ENCODE measurements at places on chromosomes 5 and 9.

DNA sequence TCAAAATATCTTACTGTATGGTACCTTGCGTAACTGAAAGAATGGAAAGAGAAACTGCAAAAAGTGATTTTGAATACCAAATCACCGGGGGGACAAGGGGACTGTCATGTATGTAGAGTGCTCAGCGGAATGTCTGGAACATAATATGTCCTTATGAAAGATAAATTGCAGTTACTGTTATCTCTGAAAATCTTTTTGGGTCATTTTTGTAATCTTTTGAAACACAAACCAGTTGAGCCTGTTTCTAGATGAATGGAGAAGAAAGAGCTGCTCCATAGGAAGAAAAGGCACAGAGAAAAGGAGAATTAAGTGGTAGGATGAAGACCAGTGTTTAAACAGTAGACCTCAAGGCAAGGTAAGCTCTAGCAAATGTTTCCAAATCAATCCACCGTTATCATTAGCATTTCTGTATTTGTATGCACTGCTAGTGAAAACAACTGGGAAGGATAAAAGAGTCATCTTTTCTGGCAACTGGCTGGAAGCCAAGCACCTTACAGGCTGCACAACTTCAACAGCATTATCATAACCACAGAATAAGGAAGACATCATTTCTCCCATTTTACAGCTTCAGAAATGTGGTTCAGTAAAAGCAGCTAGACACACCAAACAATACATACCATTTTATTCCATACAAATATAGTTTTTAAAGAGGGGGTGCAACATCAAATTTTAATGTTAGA, 158.5 kb downstream of the TRPM3 start:
- no peak for DNase-seq

GRCh38 chr9:130138791-130139190, 33.4 kb upstream of the NCS1 start:
- DNase-seq: no peak

- no peak for DNase-seq
These were observed 40.8 kb downstream of the BICD2 start for GRCh38 chr9:92723801-92724323.

DNA sequence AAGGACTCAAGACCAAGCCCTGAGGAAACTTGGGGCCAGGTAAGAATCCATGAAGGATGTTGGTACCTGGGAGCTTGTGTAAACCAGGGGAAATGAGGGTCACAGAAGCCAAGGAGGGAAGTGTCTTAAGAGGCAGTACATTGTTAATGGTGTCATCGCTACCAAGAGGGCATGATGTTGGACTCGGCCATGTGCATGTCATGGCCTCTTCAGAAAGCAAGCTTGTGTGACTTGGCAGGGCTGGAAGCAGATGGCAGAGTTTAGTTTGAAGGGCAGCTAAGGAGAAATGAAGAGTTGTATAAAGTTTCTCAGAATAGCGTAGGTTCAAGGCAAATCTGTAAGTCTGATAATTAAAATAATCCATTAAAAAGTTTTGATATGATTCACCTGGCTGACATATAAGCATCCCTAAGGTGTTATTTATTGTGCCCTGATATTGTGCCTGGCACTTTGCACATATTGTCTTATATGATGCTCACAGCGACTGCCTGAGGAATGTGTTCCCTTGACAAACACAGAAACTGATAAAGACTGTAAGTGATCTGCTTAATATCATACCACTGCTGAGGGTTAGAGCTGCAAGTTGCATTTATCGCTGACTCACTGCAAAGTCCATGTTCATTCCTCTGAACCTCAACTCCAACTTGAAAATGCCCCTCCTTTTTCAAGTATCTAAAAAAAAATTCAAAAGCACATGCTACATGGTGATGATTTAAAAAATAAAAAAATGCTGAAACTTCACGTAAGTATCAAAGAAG, 81.3 kb upstream of the PTPN3 start:
- DNase-seq: no peak

GRCh38 chr5:5800801-5801761, 378.6 kb downstream of the ICE1 start:
- DNase-seq: no peak

DNA sequence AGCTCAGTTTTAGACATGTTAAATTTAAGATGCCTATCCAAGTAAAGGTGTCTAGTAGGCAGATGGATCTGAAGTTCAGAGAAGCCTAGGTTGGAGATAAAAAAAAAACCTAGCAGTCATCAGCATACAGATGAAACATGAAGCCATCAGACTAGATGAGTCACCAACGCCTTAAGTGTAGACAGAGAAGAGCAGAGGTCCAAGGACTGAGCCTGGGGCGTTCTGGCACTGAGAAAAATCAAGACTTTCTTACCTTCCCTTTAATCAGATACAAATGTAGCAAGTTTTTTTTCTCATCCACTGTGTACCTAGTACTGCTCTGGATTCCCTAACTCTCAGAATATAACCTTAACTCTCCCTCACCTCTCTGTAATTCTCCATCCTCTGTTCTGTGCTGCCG, 97.3 kb downstream of the SIL1 start:
- DNase-seq: no peak

DNA sequence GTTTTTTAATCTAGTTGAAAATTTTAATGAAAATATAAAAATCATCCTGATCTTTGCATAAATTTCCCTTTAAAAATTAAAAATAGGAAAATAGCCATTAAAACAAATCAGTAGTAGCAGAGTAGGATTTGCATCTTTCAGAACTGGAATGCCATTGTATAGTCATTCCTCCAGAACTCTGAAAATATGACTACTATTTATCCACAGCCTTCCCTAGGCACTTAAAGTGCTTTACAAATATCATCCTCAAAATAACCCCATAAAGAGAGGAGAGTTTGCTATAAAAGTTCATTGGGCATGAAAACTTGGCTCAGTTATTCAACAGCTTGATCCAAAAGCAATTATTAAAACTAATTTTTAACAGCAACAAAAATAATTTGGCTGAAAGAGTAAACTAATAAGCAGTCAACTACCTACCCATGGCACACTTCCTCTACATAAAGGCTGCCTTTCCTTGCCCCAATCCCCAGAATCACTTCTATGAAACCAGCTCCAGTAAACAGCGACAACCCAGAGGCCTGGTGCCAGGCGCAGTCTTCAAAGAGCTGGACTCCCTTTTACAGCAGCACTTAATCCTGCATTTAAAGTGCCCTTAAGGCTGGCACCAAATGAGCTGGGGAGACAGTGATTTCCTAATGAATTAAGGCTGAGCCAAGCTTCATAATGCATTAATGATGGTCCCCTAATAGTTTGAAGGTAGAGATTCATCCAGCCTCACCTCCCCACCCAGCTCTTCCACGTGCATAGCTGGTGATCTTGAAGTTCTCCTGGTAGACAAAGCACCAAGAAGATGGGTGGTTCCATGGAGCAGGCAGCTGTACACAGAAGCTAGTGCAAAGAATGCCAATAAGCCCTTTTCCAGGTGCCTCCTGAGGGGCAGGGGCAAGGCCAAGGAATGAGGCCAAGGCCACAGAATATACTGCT, 36.1 kb downstream of the LHFPL2 start:
- no peak for DNase-seq

GRCh38 chr5:169999621-170000020, 19.3 kb upstream of the INSYN2B start:
- no peak for DNase-seq

DNA sequence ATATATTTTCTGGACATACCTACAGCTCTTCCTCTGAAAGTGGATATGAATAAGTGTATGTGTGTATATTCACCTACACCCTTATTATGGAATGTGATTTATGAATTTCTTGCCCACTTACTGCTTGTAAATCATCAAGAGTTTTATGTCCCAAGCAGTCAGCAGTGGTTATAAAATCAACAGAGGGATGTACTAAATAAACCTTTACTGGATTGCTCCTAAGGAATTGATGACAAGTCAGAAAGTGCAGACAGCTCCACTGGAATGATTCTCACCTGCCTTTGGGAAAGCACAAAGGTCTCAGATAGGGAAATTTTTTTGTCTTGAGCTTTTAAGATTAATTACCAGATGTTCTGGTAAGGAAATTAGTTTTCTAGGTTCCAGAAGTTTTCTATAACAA, 9.3 kb downstream of the TMEM174 start:
- DNase-seq: no peak

- DNase-seq: no peak
These were observed 797.9 kb downstream of the TLE4 start for GRCh38 chr9:80369641-80370040.

GRCh38 chr5:33340195-33340594, 100.6 kb upstream of the TARS1 start:
- no peak for DNase-seq

GRCh38 chr5:1851290-1851934, 31.3 kb downstream of the IRX4 start:
- DNase-seq: no peak

GRCh38 chr9:116692616-116693015, 5.5 kb downstream of the TRIM32 start:
- DNase-seq: no peak

GRCh38 chr5:97544678-97545077, 361.6 kb upstream of the RIOK2 start:
- no peak for DNase-seq

DNA sequence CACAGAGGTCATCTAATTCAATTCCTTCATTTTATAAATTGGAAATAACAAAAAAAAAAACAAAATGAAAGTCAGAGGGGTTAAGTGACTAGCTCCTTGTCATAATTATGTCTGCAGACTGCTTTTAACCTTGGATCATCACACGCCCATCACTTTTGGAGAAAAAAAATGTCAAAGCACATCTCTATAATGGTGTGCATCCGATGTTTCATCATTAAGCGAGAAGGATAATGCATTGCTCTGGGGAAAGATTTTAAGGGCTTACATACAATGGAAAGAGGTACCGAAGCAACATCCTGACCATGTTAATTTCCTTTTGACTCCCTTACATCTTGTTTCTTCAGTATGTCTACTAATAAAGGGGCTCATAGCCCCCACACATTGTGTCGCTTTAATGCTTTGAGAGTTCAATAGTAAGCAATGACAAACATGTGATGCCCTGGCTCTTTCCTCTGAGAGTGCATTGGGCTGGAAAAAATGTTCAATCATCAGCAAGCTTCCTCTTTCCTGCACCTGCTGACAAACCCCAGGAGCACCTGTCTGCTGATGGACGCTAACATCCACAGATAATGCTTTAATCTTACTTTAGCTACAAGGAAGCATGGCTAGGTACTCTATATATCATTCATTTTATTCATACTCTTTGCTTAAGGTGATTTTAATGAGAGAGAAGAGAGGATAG, 242.2 kb downstream of the SMARCA2 start:
- no peak for DNase-seq

DNA sequence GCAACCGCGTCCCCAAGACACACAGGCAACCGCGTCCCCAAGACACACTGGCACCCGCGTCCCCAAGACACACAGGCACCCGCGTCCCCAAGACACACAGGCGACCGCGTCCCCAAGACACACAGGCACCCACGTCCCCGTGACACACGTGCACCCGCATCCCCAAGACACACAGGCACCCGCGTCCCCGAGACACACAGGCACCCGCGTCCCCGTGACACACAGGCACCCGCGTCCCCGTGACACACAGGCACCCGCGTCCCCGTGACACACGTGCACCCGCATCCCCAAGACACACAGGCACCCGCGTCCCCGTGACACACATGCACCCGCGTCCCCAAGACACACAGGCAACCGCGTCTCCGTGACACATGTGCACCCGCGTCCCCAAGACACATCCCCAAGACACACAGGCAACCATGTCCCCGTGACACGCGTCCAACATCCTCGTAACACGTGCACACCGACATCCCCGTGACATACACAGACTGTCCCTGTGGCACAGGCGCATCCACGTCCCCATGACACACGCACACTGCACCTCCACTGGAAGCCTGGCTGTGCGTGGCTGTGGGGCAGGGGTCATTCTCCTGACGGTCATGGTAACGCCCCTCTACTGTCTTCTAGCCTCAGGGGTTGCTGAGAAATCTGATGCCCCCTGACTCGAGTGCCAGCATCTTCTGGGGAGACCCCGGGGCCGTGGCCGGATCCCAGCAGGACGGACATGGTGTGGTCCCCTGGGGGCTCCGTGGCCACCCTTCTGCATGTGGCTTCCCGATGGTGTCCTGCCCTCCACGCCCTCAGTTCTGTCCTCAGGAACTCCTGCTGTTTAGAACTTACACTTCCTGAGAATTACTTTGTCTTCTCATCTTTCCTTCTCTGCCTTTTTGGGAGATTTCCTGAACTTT, 24.1 kb downstream of the EXD3 start:
- DNase-seq: no peak

GRCh38 chr5:138961729-138962128, 86.6 kb upstream of the LRRTM2 start:
- DNase-seq: no peak

DNA sequence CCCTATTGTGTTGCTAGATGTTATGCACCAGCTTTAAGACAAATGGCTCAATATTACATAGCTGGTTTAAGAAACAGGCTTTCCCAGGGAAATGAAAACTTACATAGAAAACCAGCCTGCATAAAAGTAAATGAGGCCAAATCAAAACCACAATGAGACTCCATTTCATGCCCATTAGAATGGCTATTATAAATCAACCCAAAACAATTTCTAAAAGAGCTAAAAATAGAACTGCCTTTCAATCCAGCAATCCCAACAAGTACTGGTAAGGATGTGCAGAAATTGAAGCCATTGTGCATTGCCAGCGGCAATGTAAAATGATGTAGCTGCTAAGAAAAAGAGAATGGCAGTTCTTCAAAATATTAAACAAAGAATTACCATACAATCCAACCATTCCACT, 1170.0 kb upstream of the CDH9 start:
- DNase-seq: no peak

DNA sequence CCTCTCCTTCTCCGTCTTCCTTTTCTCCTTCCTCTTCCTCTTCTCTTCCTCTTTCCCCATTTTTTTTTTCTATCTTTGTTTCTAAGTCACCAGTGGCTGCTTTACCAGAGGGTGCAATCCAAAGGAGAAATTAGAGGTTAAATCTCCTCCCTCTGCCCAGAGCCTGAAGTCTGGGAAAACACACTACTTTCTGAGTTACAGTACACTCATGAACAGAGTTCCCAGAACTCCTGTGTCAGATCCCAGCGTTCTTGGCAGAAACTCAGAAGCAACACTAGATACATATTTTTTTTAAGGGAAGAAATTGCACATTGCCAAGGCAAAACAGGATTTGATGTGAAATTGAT, 189.0 kb downstream of the SNCAIP start:
- DNase-seq: no peak

DNA sequence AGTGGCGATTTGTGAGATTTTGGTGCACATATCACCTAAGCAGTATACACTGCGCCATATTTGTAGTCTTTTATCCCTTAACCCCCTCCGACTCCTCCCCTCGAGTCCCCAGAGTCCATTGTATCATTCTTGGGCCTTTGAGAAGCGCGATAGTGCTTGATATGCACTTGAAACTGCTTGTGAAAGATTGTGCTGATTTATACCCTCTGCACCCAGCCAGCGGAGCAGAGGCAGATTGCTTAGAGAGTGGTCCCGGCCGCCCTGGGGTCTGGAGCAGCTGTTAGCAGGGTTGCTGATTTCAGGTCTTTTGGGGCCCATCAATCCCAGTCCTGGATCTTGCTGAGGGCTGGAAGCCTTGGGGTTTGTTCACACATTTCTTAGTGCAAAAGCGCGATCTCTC, 13.0 kb upstream of the FAM240B start:
- no peak for DNase-seq
